Hematopoietic multipotent progenitor cell treated with erythropoietin and hydrocortisone succinate and interleukin-3 and kit ligand, for 8 days (in vitro differentiated cells): ENCODE measurements at places on chromosomes 6 and 20.

DNA sequence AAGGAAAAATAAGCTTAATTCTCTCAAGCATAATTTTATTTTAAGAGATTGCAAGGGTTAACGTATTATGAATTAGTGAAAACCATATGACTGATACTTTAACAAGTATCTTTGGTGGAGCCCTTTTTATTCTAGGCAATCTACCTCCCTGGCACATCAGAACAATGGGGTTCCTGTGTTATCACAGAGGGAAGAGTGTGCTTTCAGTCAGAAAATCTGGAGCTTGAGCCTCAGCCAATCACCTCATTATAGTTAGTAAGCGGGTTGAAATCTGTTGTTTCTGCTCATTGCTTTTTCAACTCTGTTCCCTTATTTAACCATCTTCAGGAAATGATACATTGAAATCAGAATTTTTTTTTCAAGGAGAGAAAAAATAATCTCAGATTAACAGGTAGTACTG is 391 bp downstream of the ADGRF1 start:
- DNase-seq, result no peak

- peak; percentile 91 for DNase-seq
These were observed at the start of gene EIF6 for GRCh38 chr20:35284267-35284991. Gene EIF6, minus strand, starts transcription at chr20:35284772. Its CDS starts 285 bp downstream, at chr20:35284487.

GRCh38 chr20:8398263-8399051 is 266.4 kb downstream of the PLCB1 start:
- DNase-seq, result no peak

GRCh38 chr6:43250992-43251373 is 7.7 kb downstream of the TTBK1 start:
- no peak for DNase-seq

- peak; percentile 37 for DNase-seq
These were observed 91.2 kb upstream of the SCGN start for GRCh38 chr6:25560865-25561264.

GRCh38 chr6:17972978-17973622 is 14.3 kb downstream of the KIF13A start:
- no peak for DNase-seq

- no peak for DNase-seq
These were observed 26.9 kb upstream of the LRRC1 start for GRCh38 chr6:53767941-53768340.

- DNase-seq, result no peak
These were observed 360.3 kb upstream of the PTCHD4 start for GRCh38 chr6:48471326-48471725.

- DNase-seq, result peak; percentile 14
These were observed 2.4 kb downstream of the MTCL3 start for GRCh38 chr6:127516662-127517273.

DNA sequence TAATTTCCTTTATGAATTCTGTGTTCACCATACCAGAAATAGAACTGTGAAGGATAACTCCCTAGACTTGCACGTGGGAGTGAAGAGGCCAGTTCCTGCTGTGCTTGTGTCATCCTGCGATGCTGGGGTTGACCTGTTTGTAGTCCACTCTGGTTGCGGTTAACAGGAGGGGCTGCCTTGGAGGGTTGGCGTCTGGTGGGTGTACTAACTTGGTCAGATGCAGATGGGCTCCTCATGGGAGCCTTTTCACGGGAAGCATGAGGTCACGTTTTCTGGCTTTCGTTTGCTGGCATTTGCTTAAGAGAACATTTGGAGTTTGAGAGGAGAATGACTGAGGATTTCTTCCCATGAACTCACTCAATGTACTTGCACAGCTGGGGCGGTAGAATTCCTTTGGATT is 41.2 kb downstream of the IGF2R start:
- no peak for DNase-seq

- DNase-seq, result no peak
These were observed 91.2 kb downstream of the MAP3K5 start for GRCh38 chr6:136701045-136701444.

DNA sequence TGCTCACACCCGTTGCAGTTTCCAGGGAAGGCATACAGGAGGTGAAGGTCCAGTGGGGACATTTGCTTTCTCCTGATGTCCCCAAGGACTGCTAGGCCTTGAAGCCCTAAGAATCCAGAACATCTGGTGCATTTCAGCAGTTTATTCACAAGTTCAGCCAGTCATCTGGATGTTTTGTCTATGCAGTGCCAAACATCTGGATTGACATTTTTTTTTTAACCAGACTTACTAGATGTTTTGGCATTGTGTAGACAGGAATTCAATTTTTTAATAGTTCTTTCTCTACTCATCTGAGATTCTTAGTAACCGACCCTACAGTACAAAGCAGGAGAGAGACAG is 256.2 kb downstream of the CLIC5 start:
- DNase-seq, result no peak

DNA sequence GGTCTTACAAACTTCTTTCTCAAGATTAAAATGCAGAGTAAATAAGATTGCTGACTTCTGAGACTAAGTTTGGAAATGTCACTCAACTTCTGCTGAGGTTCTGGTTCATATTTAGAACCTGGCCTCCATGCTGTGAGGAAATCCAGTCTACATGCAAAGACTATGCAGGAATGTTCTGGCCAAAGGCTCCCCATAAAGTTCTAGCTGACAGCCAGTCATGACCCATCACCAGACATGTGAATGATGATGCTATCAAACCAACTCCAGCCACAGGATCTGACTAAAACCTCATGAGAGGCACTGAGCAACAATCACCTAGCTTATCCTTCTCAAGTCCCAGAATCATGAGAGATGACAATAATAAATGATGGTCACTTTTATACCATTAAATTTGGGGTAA is 935.1 kb upstream of the MAP3K7 start:
- no peak for DNase-seq

GRCh38 chr20:39290575-39290974 is 328.4 kb downstream of the DHX35 start:
- no peak for DNase-seq

DNA sequence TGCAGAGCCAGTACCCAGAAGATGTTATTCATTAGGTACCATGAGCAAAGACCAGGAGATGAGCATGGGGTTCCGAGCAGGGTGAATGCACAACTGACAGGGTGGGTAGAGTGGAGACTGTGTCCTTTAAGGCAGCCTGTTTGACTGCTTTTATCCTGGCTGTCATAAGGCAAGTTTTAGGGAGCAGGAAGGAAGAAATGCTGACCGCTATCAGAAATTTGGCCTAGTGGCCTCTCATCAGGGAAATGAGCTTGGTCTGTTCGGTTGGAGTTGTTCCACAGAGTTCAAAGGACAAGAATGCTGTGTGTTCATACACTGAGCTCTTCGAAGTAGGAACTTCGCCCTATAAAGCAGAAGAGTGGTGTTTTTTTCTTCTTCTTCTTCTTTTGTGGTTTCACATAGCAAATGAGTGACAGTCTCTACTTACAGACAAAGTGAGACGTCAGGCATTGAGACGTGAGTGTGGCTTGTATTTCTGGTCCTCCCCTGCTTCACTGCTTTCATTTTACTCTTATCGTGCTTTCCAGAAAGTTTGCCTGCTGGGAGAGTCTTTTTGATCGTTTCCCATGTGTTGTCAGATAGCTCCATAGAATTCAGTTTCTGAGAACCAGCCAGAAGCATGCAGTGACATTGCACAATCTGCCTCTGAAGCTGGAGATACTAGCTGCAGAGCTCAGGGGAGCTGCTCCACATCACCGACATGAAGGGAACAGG is at the start of gene CASS4:
TSS of gene CASS4 (plus strand) at position 502 of the 714 bp plus-strand sequence. CDS start at position 701, 199 bp downstream.
- DNase-seq, result peak; percentile 99

DNA sequence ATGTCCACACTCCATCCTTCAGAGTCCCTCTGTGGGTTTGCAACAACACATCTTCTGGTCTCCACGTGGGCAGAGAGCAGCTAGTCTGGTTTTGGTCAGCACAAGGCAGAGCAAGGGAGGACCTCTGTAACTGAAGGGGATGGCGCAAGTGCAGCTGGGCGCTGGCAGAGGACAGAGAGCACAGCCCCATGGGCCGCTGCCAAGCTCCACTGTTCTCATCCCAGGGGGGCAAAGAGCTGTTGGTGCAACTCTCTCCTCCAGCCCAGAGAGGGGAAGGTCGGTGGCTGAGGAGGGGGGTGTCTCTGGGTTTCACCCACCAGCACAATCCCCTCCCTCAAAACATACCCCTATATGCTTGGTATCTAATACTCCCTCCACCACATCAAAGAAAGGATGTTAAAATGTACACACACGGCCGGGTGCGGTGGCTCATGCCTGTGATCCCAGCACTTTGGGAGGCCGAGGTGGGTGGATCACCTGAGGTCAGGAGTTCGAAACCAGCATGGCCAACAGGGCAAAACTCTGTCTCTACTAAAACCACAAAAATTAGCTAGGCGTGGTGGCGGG is 9.1 kb downstream of the ATP9A start:
- no peak for DNase-seq

DNA sequence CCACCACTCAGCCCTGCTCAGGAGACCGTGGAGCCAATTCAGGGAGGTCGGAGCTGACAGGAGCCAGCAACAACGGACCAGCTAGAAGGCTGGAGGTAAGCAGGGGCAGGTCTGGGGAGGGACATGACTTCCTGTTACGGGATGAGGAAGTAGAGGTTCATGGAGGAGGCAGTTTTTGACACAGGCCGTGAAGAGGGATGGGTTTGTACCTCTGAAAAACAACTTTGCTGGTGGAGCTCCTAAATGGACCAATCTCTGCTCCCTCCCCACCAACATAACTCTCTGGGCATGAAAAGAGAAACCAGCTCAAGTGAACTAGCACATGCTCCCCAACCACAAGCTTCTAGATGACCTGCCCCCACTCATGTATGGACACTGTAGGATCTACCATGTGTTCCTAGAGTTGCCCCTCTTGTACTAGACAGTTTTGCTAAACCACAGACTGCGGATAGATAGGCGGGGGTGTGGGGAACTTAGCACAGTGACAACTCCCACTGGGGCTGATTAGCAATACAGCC is 31.4 kb downstream of the RALGAPA2 start:
- peak; percentile 86 for DNase-seq

- DNase-seq, result no peak
These were observed 160.9 kb downstream of the FRK start for GRCh38 chr6:115899730-115900282.

- DNase-seq, result no peak
These were observed 16.4 kb downstream of the RBM38 start for GRCh38 chr20:57407541-57407956.

GRCh38 chr20:33046412-33046811 is 7.3 kb upstream of the BPIFB3 start:
- DNase-seq, result no peak

DNA sequence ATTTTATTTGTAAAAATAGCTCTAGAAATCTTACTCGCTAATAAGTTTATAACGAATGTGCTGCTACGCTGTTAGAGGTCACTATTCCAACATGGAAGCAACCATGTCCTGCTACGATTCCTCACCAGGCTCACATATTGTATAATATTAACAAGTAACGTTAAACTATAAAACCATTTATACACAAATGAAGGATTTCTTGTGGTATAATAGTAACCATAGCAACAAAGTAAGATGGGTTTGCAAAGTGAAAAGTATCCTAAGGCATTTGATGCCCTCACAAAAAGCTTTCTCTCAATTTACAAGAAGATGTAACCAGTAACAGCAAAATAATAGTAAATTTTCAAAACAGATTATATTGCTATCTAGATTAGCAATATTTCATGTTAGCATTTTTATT is 117.2 kb downstream of the PRKN start:
- no peak for DNase-seq

DNA sequence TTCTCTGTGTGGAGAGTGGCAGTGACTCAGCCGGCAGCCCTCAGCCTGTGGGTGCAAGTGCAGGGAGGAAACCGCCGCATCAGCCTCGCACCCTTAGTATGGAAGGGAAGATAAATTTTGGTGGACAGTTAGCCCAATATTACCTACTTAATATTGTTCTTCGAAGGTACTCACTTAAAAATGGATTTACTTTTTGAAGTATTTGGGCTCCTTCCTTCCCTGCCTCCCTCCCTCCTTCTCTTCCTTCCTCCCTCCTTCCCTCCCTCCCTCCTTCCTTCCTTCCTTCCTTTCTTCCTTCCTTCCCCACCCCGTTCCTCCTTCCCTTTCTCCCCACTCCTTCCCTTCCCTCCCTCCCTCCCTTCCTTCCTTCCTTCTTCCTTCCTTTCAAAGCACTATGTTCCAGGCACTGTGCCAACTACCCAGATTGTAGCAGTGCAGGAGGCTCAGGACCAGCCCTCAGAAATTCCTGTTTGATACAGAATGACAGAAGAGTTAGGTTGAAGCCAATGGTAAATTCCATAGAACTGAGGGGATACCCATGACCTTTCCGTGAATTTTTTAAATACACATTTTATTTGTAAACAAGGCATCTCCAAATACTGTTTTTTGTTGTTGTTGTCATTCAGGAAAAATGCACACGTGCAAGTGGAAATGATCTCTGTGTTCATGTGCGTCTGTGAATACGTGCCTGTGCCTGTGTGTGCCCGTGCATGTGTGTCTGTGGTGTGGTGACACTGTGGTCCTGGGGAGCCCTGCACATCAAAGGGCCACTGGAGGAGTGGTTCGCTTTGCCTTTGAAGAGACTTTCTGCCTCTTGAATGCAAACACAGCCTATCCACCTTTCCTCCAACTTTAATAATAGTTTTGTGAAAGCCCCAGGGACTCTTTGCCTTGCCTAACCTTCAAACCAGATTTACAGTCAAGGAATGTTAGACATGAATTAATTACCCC is 141.7 kb downstream of the EDN3 start:
- no peak for DNase-seq

GRCh38 chr6:37492236-37492972 is 7.3 kb downstream of the CCDC167 start:
- DNase-seq, result no peak

DNA sequence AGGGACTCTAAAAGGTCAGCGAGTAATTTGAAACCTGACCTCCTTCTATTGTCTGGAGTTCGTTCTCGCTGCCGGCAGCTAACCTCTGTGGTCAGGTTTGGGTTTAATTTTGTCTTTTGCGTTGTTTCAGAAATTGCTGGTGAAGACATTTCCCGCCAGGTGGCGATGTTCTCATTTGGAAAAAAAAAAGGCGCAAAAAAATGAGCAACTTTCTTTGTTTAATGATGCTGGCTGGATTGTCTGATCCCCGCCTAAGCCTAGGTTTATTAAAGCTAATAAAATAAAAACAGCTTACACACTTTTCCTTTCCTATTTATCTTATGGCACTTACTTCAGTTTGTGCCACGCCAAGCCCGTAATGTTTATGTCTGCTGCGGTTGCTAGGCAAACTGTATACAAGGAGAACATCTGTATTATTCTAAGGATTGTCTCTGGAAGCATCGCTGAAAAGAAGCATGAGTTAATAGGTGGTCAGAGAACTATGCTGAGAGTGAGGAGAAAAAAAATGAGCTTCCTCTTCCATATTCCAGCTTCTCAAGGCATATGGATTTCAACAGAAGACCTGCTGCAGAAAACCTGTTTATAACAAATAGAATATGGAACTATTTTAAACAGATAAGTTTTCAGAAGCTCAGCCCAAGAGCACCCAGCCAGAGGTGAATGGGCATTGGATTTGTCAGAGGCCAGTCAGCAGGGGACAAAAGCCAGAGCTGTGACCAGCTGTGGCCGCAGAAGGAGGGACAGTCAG is 205.7 kb downstream of the DOK5 start:
- DNase-seq, result peak; percentile 60
